ENCODE measurements at places on chromosomes 7 and 10.

DNA sequence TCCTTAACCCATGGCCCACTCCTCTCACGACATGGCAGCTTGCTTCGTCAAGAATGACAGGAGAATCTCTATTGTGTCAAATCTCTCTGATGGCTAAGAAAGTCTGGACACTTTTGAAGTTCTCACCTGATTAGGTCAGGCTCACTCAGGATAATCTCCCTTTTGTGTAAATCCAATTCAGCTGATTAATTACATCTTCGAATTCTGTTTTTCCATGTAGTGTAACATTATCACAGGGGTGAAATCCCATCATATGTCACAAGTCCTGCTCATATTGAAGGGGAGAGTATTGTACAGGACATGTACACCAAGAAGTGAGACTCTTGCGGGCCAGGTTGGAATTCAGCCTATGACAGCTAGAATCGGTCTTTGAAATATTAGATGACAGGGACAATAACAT lies 16.2 kb upstream of the OR6B1 start:
- no peak for DNase-seq

- peak; percentile 82 for DNase-seq
Observed at GRCh38 chr10:5666008-5666840, at the start of gene ASB13. TSS of gene ASB13 (minus strand) at chr10:5666595. CDS start at chr10:5666551, 44 bp downstream.

GRCh38 chr7:158469396-158470051 lies 118.1 kb downstream of the PTPRN2 start:
- DNase-seq: no peak

GRCh38 chr10:7243873-7244272 lies 167.0 kb downstream of the SFMBT2 start:
- no peak for DNase-seq

- DNase-seq: no peak
Observed at GRCh38 chr10:51588984-51589383, 110.4 kb downstream of the CSTF2T start.

GRCh38 chr10:102507521-102507920 lies 3.7 kb downstream of the SUFU start:
- no peak for DNase-seq

DNA sequence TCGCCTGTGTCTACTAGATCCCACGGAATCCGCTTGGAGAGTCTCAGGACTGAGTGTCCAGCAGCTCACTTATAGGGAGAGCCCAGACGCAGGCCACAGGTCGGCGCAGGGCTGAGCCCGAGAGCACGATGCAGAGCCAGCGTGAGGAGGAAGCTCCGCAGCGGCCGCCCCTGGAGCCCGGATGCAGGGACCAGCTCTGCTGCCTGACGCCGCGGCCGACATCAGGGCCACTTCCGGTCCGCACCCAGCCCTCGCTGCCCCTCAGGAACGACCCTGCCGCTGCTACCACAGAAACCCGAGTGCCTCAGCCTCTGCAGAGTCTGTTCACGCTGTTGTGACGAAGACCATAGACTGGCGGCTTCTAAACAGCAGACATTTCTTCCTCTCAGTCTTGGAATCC lies 275.8 kb upstream of the PPP2R2D start:
- no peak for DNase-seq

- no peak for DNase-seq
Observed at GRCh38 chr7:50751146-50751545, 31.6 kb downstream of the GRB10 start.

DNA sequence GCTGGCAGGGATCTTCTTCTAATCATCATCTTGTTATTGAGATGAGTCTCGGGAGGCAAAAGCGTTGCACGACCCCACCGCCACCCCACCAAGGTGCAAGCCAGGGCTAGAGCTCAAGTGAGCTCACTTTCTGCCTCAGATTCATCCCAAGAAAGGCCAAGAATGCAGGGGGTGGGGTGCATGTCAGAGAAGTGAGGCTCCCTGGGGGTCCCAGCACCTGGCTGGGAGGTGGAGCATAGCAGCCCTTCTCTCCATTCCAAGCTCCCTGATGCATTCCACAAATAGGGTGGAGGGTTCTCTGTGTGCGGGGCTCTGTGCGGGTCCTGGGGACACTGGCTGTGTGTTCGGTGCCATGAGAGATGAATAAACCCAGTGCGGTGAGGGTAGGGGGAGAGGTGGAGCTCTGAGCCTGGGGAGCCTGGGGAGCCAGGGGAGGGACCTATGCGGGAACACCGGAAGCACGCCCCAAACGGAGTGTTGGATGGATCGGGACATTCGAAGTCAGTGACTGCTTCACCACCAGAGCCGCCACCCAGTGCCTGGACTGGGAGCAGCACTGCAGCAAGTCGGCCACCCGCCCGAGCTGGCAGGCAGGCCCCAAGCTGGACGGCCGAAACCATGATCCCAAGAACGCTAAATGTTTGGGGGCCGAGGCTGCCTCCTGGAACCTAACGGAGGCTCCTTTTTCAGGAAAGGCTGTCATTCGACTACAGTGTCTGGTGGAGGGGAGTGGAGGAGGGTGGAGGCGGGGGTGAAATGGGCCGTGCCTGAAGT lies 17.9 kb upstream of the HMX3 start:
- DNase-seq: no peak

DNA sequence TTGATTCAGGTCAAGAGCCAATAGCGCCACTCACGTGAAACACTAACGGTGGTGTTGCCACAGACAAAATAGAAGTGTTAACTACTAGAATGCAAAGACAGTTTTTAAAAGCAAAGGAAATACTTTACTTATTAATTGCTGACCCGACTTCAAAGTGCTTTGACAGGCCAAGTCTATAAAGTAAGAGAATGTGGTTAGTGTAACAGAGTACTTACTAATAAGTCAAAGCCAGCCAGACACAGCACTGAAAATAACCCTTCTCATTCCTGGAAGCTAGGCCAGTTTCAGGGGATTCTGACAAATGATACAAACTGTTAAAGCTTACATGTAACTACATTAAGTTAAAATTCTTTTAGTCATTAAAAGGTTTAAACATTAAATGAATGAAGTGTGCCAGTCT lies 50.3 kb downstream of the ENO4 start:
- no peak for DNase-seq

- peak; percentile 58 for DNase-seq
Observed at GRCh38 chr7:45881759-45882464, 6.4 kb upstream of the IGFBP1 start.

- DNase-seq: no peak
Observed at GRCh38 chr7:128458956-128459355, 3.3 kb downstream of the HILPDA start.

- no peak for DNase-seq
Observed at GRCh38 chr7:143811-144453, 48.4 kb upstream of the FAM20C start.

- DNase-seq: no peak
Observed at GRCh38 chr10:72228318-72228751, 12.3 kb upstream of the ASCC1 start.

DNA sequence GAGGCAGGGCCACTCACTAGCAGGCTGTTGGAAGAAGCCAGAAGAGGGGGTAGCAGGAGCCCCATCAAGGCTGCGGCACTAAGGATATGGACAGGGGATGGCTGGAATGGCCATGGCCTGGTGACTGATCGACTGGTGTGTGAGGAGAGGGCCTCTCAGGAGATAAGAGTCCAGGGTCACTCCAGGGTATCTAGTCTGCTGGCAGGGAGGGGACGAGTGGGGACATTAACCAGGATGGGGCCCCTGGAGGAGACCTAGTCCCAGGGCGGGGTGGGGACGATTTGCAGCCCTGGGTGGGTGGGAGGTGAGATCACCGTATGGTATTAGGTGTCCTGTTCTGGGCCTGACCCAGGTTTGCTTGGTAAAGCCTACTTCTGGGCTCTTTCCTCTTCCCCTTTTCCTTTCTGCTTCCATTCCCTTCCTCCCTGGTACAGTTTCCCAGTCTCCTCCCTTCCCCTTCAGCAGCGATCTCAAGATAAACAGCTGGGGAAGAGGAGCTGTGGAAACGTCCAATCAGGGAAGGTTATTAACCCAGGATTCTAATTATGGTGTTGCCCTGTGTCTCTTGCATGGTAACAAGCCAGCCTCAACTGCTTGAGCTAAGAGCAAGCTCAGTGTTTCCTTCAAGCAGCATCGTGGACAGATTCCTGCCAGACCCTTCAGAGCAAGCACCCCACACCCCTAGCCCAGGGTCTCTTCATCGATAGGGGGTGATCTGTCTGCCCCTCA lies 233.2 kb downstream of the RPS24 start:
- peak; percentile 10 for DNase-seq

DNA sequence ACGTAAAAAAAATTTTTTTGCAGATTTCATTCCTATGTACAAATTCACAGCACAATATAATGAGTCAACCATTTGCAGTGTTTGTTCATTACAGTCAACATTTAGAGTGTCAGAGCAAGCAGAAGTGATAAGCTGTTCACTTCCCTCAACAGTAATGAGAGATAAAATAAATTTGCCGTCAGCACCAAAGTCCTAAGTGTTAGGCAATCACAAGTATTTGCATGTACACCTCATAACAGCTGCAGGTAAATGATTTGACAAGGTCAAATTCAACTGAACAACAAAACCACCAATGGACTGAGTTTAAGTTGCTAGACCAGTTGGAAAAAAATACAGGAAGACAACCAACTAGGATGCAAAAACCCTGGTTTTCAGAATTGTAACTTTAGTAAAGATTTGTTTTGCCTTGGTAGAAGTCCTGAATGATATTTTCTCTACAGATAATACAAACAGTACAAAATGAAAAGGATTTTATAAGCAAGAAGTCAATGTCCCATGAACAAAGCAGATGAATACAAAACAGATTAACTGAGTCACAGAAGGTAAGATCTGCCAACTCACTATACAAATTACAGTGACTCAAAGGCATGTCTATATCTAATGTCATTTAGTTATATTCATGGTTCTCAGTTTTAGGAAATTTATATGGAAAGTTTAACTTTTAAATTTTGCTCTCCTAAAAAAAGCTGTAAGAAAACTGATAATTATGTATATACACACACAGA lies 10.4 kb downstream of the RAPGEF5 start:
- DNase-seq: peak; percentile 39

- peak; percentile 80 for DNase-seq
Observed at GRCh38 chr7:155951554-155952158, 139.4 kb upstream of the SHH start.

DNA sequence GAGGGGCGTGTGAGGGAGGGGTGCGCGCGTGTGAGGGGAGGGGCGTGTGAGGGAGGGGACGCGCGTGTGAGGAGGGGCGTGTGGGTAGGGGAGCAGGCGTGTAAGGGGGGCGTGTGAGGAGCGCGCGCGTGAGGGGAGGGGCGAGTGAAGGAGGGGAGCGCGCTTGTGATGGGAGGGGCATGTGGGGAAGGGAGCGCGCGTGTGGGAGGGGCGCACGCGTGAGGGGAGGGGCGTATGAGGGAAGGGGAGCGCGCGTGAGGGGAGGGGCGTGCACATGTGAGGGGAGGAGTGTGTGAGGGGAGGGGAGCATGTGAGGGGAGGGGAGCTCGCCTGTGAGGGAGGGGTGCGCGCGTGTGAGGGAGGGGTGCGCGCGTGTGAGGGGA lies 19.1 kb downstream of the MXI1 start:
- DNase-seq: peak; percentile 81

- no peak for DNase-seq
Observed at GRCh38 chr10:73991884-73992245, 6.1 kb upstream of the VCL start.

DNA sequence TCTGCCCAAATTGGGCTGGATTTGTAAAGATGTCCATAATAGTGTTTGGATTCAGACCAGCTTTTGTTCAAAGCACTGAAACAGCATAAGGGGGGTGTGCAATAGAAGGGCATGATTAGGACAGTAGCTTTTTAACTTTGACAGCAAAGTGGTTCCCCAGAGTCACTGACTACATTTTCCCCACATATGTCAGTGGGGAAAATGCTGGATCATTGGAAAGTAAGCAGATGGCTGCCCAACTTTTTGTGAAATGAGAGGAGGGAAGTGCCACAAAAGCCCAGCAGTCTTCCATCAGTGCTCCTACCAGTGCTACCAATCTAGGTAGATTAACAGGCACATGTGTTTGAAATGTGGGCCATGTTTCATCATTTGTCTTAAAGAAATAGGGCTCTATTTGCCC lies 162.8 kb downstream of the FZD1 start:
- DNase-seq: no peak
